ENCODE measurements at places on chromosomes 3 and 15. TPM values are rescaled to one million over a fixed set of nuclear protein-coding genes. Genes with fewer than 3 reads are reported as not detected.

C3orf49 gene
- not detected for total RNA-seq

ASB14 gene
- not detected for total RNA-seq

SERINC4 gene
- 0.26 TPM for total RNA-seq

CRABP1 gene
- total RNA-seq = not detected

P2RY12 gene
- not detected for total RNA-seq

CKMT1B gene
- total RNA-seq = not detected

P3H2 gene
- total RNA-seq = not detected

TAMM41 gene
- 26.1 TPM for total RNA-seq

ABHD6 gene
- total RNA-seq = 7.1 TPM

HTR3E gene
- total RNA-seq = not detected

GPR171 gene
- total RNA-seq = 188 TPM

FETUB gene
- not detected for total RNA-seq

RPL29 gene
- 1,382 TPM for total RNA-seq

All from CD8-positive, alpha-beta memory T cell (primary cell).